Regular cardiac myocyte (primary cell): ENCODE measurements at places on chromosomes 12 and 14. TPM values are rescaled to one million over a fixed set of nuclear protein-coding genes. Genes with fewer than 3 reads are reported as not detected.

The PIWIL1 gene
- total RNA-seq, result not detected in 2 replicates

The TAS2R7 gene
- under 0.01 TPM in 1 of 2 replicates, not detected in the other for total RNA-seq

The TIGAR gene
- 12.4 and 18.6 TPM in 2 replicates for total RNA-seq

The OR4L1 gene
- not detected in 2 replicates for total RNA-seq

The HOXC12 gene
- not detected in 2 replicates for total RNA-seq

The TAS2R43 gene
- total RNA-seq, result 0.19 and 1.4 TPM in 2 replicates

The VWF gene
- total RNA-seq, result 4.4 and 6.5 TPM in 2 replicates

The TSHR gene
- total RNA-seq, result not detected in 2 replicates

The ZNF219 gene
- total RNA-seq, result 0.58 and 4.8 TPM in 2 replicates

The PCED1B gene
- 0.56 and 1.2 TPM in 2 replicates for total RNA-seq

The WIF1 gene
- total RNA-seq, result not detected in 2 replicates

The NINJ2 gene
- 0.19 and 0.28 TPM in 2 replicates for total RNA-seq

The MANSC4 gene
- total RNA-seq, result not detected in 2 replicates

The IL22 gene
- not detected in 2 replicates for total RNA-seq

The MDGA2 gene
- total RNA-seq, result under 0.01 TPM in 1 of 2 replicates, not detected in the other

The TMEM63C gene
- under 0.01 and 0.56 TPM in 2 replicates for total RNA-seq

The AQP6 gene
- total RNA-seq, result under 0.01 TPM in 1 of 2 replicates, not detected in the other

The CFAP54 gene
- 2.7 and 4.2 TPM in 2 replicates for total RNA-seq

The KRT78 gene
- not detected in 2 replicates for total RNA-seq

The SIRT4 gene
- 0.96 and 2.8 TPM in 2 replicates for total RNA-seq

The RNASE7 gene
- not detected in 2 replicates for total RNA-seq

The RNASE3 gene
- not detected in 2 replicates for total RNA-seq

The TSPAN19 gene
- total RNA-seq, result not detected in 2 replicates

The TCL1B gene
- total RNA-seq, result not detected in 2 replicates

The CLEC9A gene
- not detected in 2 replicates for total RNA-seq

The PPP4R4 gene
- 2.5 and 3.1 TPM in 2 replicates for total RNA-seq

The PHETA1 gene
- 7.6 and 7.7 TPM in 2 replicates for total RNA-seq

The SLC24A4 gene
- not detected in 2 replicates for total RNA-seq
